Effector memory CD4-positive, alpha-beta T cell (primary cell): ENCODE measurements at places on chromosomes 16 and 17.

- H3K27ac ChIP-seq = no peak overlapping the region
- H3K4me3 ChIP-seq = no peak overlapping the region
- peaks cover 26% of the 10 kb centered on the region for H3K4me1 ChIP-seq
- H3K36me3 ChIP-seq = no peaks in the 10 kb centered on the region
- DNase-seq = no peak
These were observed 13.2 kb upstream of the BAIAP2 start for GRCh38 chr17:81021531-81022343.

- no peak overlapping the region for H3K27ac ChIP-seq
- no peaks in the 10 kb centered on the region for H3K27me3 ChIP-seq
- H3K36me3 ChIP-seq = peaks cover 39% of the 10 kb centered on the region
- peaks cover 5% of the 10 kb centered on the region for H3K4me1 ChIP-seq
- DNase-seq = peak; percentile 29
These were observed 44.2 kb downstream of the WDR45B start for GRCh38 chr17:82603981-82604448.

DNA sequence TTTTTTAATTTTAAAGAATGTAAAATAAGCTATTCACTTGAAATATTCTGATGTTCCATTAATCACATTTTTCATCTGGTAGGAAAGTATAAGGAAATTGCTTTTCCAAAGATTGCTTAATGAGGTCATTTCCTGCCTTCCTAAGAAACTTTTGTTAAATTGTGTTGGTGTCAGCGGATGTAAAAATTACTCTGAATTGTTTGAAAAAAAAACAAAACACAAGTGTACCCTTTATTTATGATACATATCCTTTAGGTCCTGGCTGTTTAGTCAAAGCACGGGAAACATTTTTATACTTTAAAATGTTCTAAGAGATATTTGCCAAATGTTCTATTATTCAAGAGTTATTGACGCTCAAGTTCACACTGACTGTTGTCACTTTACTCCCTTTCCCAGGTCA is 1357.4 kb upstream of the GOT2 start:
- no peaks in the 10 kb centered on the region for H3K4me1 ChIP-seq
- no peak overlapping the region for H3K4me3 ChIP-seq

DNA sequence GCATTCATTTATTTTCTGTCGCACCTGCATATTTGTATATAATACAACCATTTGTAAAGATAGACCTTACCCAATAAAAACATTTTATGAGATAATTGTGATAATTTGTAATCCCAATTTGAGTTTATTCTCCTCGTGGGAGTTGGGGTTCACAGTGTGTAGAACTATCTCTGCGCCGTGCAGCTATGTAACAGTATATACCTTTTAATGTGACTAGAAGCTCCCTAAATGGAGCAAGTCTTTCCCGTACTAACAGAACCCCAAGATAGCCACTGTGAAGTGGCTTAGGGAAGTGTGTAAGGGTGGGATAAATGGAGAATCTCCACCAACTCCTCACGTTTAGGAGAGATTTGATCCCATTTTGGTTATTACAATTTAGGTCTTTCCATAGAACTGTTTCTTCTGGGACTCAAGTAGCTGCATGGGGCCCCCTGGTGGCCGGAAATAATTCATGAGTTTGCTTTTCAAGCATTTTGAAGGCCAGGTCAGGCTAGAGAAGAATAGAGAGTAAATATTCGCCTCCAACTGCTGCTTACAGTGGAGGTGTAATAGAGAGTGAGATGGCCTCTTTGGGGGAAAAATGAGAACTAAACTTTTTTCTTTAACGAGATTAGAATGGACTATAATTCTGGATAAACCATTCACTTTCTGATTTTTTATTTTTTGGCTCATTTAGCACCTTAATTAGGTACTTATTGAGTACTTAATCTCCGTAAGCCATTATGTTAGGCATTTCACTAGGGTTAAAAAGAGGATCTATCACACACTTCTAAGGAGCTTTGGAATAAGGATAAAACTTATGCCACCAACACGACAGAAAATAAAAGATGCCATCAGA is 4.5 kb downstream of the TMEM100 start:
- H3K4me1 ChIP-seq = no peaks in the 10 kb centered on the region
- no peak overlapping the region for H3K4me3 ChIP-seq
- H3K27ac ChIP-seq = no peak overlapping the region
- H3K36me3 ChIP-seq = no peaks in the 10 kb centered on the region
- H3K27me3 ChIP-seq = no peaks in the 10 kb centered on the region
- peak; percentile 2 for DNase-seq

GRCh38 chr17:36601303-36602029 is at the start of gene MRM1:
MRM1 (plus strand) TSS chr17:36601583; CDS start chr17:36601811, 228 bp downstream.
- peak; percentile 90 for DNase-seq
- peak within 1 kb of the TSS; percentile 65 for H3K27ac ChIP-seq
- peaks cover 15% of the 10 kb centered on the region for H3K4me1 ChIP-seq
- no peaks in the 10 kb centered on the region for H3K36me3 ChIP-seq

DNA sequence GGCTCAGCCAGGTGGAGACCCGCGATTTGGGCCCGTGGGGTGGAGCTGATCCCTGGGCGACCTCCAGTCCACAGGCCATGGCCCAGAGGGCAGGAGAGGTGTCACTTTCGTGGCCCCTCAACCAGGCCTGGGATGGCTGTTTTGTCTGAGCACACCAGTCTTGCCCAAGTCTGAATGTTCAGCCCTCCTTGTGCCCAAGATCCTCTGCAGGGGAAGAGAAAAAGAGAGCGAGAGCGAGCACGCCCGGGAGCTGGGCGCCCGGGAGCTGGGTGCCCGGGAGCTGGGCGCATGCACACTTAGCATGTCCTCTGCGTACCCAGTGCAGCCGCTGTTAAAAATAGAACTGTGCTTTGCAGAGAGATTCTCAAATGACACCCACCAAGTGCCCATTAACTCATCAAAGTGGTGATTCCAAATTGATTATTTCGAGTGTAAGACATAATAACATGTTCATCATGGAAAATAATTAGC is 403.3 kb upstream of the TNRC6C start:
- no peaks in the 10 kb centered on the region for H3K36me3 ChIP-seq
- DNase-seq = no peak
- no peak overlapping the region for H3K27ac ChIP-seq
- H3K27me3 ChIP-seq = peaks cover 6% of the 10 kb centered on the region
- no peak overlapping the region for H3K4me3 ChIP-seq

DNA sequence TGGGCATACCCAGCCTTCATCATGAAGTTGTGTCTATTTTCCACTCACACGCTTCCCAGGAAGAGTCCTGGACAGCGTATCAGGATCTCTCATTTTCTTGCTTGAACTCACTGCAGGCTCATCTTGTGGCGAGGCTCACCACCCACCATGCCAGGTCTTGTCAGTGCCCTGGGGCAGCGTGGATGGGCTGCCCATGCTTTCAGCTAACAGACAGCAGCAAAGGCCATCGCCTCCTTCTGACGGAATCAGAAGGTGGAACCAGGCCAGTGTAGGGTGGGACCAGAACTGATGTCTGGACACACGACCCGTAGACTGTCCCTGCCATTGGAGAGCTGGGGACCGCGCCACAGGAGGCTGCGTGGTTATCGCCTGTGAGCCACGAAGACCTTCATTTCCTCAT is 169.4 kb downstream of the FOXL1 start:
- H3K27me3 ChIP-seq = no peaks in the 10 kb centered on the region
- no peak overlapping the region for H3K4me3 ChIP-seq
- no peak overlapping the region for H3K27ac ChIP-seq
- H3K4me1 ChIP-seq = no peaks in the 10 kb centered on the region
- no peaks in the 10 kb centered on the region for H3K36me3 ChIP-seq
- no peak for DNase-seq

DNA sequence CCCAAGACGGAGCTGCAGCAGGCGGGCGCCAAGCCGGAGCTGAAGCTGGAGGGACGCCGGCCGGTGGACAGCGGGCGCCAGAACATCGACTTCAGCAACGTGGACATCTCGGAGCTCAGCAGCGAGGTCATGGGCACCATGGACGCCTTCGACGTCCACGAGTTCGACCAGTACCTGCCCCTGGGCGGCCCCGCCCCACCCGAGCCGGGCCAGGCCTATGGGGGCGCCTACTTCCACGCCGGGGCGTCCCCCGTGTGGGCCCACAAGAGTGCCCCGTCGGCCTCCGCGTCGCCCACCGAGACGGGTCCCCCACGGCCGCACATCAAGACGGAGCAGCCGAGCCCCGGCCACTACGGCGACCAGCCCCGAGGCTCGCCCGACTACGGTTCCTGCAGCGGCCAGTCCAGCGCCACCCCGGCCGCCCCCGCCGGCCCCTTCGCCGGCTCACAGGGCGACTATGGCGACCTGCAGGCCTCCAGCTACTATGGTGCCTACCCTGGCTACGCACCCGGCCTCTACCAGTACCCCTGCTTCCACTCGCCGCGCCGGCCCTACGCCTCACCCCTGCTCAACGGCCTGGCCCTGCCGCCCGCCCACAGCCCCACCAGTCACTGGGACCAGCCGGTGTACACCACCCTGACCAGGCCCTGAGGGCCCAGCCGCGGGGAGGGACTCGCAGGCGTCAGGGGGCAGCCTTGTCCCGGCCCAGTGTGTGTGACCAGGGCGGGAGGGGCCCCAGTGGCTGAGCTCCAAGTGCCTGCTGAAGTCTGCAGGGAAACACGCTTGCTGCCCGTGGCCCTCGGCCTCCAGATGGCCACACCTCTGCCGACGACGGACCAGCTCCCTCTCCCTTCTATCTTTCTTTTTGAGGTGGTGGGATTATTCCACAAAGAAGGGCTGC is 3.4 kb downstream of the SOX8 start:
- no peaks in the 10 kb centered on the region for H3K36me3 ChIP-seq
- no peak overlapping the region for H3K4me3 ChIP-seq
- H3K27ac ChIP-seq = no peak overlapping the region
- DNase-seq = no peak
- peaks cover 19% of the 10 kb centered on the region for H3K4me1 ChIP-seq

DNA sequence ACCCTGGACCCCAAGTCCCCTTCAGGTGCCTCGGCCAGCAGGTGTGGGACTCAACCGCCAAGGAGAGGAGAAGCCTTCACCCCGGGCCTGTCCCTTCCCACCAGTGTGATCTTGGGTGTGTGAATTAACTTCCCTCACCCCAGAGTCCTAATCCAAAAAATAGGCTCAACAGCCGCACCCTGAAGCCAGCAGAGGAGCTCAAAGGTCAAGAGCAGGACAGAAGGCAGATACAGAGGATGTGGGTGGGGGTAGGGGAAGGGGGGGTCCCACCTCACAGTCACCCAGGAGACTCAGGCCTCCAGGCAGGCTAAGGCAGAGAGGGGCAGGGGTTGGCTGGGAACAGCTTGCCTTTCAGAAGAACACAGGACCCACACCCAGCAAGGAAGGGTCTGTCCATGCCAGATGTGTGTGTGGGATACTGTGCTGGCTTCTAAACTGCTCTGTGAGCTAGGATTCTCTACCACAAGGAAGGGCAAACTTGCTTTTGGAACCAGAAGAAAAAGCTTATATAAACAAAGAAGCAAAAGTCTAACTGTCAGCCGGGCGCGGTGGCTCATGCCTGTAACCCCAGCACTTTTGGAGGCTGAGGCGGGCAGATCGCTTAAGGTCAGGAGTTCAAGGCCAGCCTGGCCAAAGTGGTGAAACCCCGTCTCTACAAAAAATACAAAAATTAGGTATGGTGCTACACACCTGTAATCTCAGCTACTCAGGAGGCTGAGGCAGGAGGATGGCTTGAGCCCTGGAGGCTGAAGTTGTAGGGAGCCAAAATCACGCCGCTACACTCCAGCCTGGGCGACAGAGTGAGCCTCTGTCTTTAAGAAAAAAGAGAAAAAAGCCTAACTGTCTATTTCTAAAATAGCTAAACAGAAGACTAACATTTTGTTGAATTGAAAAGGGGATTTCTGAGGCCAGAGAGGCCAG is 4.6 kb downstream of the PIEZO1 start:
- peak overlapping the region; percentile 40 for H3K4me3 ChIP-seq
- no peaks in the 10 kb centered on the region for H3K27me3 ChIP-seq
- peaks cover 8% of the 10 kb centered on the region for H3K36me3 ChIP-seq
- peak overlapping the region; percentile 84 for H3K27ac ChIP-seq
- H3K4me1 ChIP-seq = peaks cover 61% of the 10 kb centered on the region

GRCh38 chr17:40561294-40561870 is 3.9 kb downstream of the CCR7 start:
- H3K36me3 ChIP-seq = peaks cover 32% of the 10 kb centered on the region
- peak overlapping the region; percentile 99 for H3K27ac ChIP-seq
- no peaks in the 10 kb centered on the region for H3K27me3 ChIP-seq
- no peak for DNase-seq

GRCh38 chr16:86809458-86809955 is 231.2 kb downstream of the FOXL1 start:
- no peaks in the 10 kb centered on the region for H3K36me3 ChIP-seq
- no peak for DNase-seq
- H3K27me3 ChIP-seq = no peaks in the 10 kb centered on the region
- H3K27ac ChIP-seq = no peak overlapping the region
- H3K4me1 ChIP-seq = no peaks in the 10 kb centered on the region
- H3K4me3 ChIP-seq = no peak overlapping the region

DNA sequence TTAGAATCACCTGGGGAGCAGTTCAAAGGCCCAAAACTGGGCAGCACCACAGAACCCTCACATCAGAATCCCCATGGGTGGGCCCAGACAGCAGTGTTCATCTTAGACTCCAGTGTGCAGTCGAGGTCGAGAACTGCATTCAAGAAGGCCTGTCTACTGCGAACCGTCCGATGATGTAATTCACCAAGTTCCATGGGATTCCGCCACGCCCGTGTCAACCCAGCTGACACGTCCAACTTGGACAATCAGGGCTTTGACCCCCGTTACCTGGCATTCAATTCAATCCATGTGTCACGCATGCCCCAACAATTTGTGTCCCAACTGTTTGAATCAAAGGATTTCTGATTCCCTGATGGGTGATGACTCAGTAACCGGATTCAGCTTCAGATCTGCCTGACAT is 9.2 kb downstream of the HSBP1 start:
- H3K4me1 ChIP-seq = no peaks in the 10 kb centered on the region
- H3K4me3 ChIP-seq = no peak overlapping the region
- no peak for DNase-seq
- H3K27ac ChIP-seq = no peak overlapping the region
- no peaks in the 10 kb centered on the region for H3K27me3 ChIP-seq
- peaks cover 10% of the 10 kb centered on the region for H3K36me3 ChIP-seq

- peak overlapping the region; percentile 79 for H3K4me3 ChIP-seq
- no peaks in the 10 kb centered on the region for H3K27me3 ChIP-seq
- peak overlapping the region; percentile 100 for H3K27ac ChIP-seq
- H3K4me1 ChIP-seq = peaks cover 75% of the 10 kb centered on the region
- no peaks in the 10 kb centered on the region for H3K36me3 ChIP-seq
These were observed 4.4 kb downstream of the FMNL1 start for GRCh38 chr17:45225964-45226530.

DNA sequence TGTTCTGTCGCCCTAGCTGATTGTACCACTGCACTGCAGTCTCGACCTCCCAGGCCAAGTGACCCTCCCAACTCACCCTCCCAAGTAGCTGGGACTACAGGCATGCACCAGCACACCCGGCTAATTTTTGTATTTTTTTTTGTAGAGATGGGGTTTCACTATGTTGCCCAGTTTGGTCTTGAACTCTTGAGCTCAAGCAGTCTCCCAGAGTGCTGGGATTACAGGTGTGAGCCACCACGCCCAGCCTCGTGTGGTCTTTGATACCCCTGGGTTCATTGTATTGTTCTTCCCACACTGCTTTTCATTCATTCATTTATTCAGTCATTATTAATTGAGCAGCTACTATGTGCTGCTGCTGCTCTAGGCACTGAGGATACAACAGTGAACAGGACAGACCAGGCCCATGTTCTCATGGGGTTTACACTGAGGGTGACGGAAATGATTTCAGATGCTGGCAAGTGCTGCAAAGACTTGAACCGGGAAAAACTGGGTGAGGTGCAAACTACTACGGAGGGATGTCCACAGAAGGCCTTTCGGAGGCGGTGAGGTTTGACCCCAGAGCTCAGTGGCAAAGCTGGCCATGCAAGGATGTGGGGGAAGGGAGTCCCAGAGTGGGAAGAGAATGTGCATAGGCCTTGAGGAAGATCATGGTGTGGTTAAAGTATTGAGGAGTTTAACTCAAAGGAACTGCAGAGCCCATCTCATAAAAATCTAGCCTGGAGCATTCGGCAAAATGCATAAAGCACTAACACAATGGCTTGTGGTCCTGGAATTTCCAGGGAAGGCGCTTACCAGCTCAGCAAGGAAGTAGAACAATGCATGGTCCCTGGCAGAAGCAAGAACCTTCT is 10.9 kb downstream of the ABCC1 start:
- H3K4me3 ChIP-seq = peak overlapping the region; percentile 27
- peaks cover 31% of the 10 kb centered on the region for H3K4me1 ChIP-seq
- peak overlapping the region; percentile 95 for H3K27ac ChIP-seq
